ENCODE measurements at places on chromosomes 16 and 17.

GRCh38 chr16:30377812-30378235 is 3.2 kb downstream of the MYL11 start:
- DNase-seq, result peak; percentile 68

GRCh38 chr16:57998486-57998885 is 2.0 kb downstream of the ZNF319 start:
- no peak for DNase-seq

DNA sequence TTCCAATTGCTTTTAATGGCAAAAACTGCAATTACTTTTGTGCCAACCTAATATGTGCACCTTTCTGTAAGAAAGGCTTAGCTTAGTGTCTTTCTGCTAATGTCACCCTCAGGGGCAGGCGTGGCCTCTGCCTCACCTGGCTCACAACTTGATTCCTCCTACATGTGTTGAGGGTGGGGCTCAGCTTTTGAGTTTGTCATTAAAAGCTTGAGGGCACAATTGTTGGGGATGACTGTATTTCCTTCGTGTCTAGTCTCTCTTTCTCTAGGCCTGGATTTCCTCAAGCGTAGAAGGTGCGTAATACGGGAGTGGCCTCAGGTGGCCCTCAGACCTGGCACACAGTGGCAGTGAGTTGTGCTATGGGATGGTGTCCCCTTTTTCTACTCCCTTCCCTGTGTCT is 94.4 kb downstream of the CLEC16A start:
- DNase-seq, result no peak

- no peak for DNase-seq
Measured at GRCh38 chr17:2849327-2849670, 53.1 kb downstream of the RAP1GAP2 start.

DNA sequence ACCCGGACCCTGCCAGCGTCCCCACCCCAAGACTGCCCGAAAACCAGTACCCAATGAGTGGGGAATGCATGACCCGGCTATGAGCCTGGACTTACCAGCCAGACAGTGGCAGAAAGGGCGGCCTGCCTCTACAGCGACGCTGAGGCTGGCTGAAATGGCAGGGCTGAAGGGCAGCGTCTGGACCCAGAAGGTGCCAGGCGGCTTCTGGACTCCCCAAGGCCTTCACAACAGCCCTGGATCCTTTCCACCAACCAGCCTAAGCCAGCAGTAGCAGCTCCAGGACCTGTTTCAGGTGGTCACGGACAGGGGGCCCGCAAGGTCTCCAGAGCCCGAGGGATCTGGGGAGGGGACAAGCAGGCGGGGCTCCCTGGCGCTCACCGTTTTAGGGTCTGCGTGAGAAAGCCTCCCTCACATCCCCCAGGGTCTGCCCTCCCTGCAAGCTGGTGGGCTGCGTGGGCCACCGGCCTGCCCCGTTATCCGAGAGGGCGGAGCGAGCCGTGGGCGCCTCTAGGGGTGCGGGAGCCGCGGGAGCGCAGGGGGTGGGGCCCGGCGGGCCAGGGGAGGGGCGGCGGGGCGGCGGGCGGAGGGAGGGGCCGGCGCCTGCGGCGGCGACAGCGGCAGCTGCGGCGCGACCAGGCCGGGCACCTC is at the start of gene RIPOR1:
TSS of gene RIPOR1 (plus strand) at position 608 of the 648 bp plus-strand sequence. CDS start 9,618 bp downstream, outside the sequence.
- DNase-seq, result no peak

DNA sequence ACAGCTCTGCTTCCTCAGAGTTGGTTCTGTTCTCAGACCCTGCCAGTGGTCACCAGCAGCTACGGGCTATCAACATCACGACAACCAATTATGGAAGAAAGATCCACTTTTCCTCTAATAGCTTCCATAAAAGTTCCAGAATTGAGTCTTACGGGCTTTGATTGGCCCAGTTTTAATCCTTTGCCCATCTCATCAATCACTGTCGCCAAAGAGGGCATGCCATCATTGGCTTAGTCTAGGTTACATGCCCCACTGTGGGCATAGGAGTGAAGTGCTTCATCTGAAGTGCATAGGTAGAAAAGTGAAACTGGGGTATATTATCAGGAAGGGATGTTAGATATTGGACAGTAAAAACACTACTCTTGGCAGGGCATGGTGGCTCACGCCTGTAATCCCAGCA is 76.6 kb upstream of the DHX40 start:
- DNase-seq, result no peak

- no peak for DNase-seq
Measured at GRCh38 chr16:17076092-17076754, 394.5 kb downstream of the XYLT1 start.

GRCh38 chr17:27354491-27355081 is 60.7 kb downstream of the WSB1 start:
- no peak for DNase-seq

- DNase-seq, result no peak
Measured at GRCh38 chr17:37507111-37507510, 17.4 kb downstream of the DUSP14 start.

DNA sequence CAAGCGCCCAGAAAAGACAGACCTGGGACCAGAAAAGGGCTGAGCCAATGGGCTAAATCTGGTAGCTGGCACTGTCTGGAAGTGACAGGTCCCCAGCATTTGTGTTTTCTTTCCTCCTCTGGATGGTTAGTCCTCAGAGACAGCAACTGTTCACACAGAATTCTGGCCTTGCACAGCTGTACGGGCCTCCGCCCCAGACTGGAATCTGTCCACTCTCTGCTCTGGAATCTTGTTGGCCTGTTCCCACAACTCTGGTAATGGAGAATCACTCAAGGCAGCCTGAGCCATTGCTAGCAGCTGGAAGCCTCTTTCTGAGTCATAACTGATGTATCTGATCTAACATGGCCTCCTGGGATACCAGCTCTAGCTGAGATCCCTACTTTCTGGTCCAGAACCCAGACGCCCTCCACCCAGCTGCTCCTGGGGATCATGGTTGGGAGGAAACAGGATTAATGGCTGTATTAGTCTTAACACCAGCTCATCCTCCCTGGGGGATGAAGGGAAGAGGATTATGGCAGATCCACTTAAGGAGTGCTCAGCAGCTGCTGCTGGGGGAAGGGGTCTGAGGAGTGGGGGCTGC is 9.1 kb downstream of the ZNF668 start:
- DNase-seq, result peak; percentile 89

- DNase-seq, result no peak
Measured at GRCh38 chr17:48612854-48613691, 2.0 kb downstream of the HOXB8 start.

DNA sequence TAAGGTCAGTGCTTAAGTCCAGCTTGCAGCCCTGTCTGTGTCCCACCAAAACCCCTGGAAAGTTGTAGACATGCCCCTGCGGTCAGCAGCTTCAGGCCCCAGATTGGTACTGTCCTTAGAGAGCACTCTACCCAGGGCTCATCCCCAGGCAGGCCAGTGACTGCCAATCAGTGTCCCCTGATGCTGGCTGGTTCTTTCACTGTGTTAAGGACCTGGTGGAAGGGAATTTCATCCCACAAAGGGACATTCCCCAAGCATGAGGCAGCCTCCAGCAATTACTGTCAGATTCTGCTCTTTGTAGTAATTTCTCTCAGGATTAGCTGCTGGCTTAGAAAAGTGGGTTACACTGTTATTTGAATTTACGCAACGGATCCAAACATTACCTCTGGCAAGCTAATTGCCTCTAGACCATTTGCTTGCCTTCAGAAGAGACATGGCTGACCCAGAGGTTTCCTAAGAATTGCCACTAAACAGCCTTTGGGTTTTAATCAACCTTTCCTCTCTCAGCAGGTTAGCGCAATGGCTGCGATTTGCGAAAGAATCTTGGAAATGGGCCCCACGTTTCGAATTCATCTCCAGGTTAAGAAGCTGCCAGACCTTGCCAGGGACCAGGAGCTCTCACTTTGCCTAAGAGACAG is 5.9 kb downstream of the IRX6 start:
- no peak for DNase-seq

- no peak for DNase-seq
Measured at GRCh38 chr17:48128400-48128799, 20.8 kb downstream of the SNX11 start.

- no peak for DNase-seq
Measured at GRCh38 chr17:82475458-82475857, 16.9 kb downstream of the NARF start.

DNA sequence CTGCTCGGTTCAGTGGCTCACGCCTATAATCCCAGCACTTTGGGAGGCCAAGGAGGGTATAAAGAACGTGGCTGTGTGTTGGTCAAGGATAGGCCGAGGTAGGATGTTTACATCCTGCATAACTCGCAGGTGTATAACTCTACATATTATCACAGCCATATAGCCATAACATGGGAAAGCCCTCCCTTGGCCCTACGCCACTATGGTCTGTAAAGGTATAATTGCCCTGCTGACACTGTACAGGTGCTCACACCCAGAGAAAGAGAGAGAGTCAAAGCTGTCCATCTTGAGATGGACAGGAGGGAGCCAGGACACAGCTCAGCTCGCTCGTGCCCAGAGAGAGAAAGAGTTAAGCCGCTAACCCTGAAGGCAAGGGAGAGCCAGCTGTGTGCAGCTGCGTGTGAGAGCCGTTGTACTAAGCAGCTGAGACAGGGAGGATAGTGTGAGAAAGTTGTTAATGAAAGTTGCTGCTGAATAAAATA is 30.4 kb upstream of the DHX8 start:
- no peak for DNase-seq

DNA sequence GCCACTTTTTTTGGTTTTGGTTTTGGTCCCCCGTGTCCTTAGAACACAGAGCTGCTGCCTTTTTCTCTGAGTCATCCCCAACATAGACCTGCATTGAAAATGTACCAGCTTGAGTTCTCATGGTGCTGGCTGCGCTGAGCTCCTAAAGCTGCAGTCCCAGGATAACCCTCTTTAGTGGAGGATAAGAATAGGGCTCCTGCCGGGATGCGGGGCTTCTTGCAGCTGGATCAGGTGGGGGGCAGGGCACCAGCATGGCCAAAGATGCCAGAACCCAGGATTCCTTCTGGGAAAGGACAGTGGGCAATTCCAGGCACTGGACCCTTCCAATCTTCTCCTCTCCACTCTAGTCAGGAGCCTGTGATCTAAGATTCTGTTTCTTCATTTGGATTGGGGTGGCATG is 8.3 kb upstream of the CLUH start:
- DNase-seq, result no peak

DNA sequence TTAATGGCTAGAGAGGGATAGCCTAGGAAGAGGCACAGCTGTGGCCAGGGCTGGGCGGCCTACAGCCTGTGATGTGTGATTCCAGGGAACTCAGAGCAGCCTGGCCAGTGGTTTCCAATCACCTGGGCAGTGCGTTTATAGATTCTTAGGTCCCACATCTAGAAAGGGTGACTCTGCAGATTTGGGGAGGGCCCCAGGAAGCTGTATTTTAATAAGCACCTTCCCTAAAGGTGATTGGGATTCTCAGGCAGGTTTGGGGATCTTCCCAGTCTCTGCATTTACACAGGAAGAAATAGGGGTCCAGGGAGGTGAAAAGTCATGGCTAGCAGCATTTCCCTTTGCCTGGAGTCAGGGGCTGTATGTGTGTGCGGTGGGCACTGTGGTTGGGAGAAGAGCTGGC is 9.5 kb downstream of the SPNS2 start:
- no peak for DNase-seq

DNA sequence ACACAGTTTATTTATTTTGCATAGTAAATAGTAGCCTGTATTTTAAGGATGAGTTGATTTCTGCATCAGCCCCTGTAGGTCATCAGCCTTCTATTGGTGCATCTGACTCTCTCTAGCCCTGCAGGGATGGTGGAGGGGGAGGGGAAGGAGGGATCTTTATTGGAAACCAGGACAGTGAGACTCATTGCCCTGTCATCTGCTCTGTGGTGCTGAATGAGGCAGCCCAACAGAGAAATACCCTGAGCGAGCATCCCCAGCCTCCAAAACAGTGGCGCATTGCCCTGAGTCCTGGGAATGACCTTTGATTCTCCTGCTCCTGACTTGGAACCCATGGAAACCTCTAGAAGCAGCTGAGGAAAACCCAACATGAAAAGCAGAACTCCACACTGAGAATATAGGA is 45.5 kb upstream of the STH start:
- DNase-seq, result no peak

DNA sequence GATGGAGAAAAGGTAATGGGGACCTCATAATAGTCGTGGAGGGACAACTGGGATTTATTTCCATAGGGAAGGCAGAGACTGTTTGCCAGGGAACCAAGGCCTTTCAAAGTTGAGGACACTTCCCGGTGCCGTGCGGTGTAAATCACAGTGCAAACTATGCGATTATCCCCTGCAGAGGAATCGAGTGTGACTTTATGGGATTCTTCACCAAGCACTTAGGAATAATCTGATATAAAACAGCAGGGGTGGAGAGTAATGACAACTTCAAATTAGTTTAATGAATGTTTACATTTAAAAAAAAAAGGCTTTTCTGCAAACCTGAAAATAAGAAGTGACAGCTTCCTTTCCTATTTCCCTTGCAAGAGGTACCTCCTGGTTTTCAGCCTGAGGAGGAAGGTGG is 538.2 kb downstream of the MAF start:
- DNase-seq, result no peak

- DNase-seq, result no peak
Measured at GRCh38 chr16:13660807-13661206, 259.1 kb upstream of the ERCC4 start.

GRCh38 chr17:31460226-31460721 is 68.8 kb downstream of the RAB11FIP4 start:
- no peak for DNase-seq

DNA sequence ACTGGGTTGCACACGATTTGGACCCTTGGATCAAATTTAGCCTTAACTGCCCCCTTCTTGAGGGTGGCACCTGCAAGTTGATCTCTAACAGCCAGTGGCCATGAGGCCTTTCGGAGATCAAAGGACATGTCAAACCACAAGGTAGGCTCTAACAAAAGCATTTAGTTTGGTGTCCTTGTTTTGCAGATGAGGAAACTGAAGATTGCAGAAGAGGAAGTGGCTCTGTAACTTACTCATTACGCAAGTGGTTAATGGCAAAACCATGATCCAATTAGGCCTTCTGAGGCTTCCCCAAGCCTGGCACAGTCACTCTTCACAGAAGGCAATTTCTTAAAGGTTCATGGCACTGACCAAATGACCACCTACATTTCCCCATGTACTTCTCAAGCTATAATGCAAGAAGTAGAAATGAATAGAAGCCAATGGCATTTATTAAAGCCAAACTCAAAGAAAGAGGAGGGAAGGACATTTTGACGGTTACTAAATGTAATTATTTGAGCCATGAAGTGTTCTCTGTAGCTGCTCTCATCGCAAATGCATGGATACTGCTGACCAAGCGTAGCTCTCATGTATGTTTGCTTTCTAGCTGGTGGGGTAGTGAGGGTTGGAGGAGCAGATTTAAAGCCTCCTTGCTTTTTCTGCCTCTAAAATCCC is 32.8 kb upstream of the ABCC12 start:
- no peak for DNase-seq

DNA sequence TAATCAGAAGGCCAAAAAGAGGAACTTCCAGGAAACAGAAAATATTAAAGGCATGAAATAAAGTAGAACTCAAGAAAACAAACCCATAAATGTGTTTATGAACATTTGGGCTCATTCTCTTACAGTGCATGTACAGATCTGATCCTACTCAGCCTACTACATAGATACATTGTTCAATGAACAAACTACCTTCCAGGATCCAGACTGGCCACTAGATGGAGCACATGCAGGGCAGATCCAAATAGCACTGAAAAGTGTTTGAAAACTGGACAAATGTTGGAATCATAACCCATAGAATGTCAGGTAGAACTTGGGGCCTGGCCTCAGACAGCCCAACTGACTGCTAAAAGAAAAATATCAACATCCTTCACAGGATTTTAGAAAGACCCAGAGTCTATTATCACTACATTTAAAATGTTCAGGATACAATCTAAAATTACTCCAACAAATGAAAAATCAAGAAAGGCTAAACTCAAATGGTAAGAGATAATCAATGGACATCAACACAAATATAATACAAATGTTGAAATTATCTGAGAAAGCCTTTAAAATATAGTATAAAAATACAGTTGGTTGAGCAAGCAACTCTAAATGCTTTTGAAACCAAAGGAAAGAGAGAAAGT is 122.4 kb upstream of the NUDT7 start:
- DNase-seq, result no peak

- no peak for DNase-seq
Measured at GRCh38 chr16:27820646-27821345, 242.7 kb downstream of the GSG1L start.
